Activated T-helper 17 cell treated with anti-CD3 and anti-CD28 coated beads, Interleukin-2, amount 50 U/mL, for 72 hours (primary cell): ENCODE measurements at places on chromosomes 2 and 18. TPM values are rescaled to one million over a fixed set of nuclear protein-coding genes. Genes with fewer than 3 reads are reported as not detected.
A peak's percentile ranks its signal among the peaks of the same experiment; 100 is the strongest.

DNA sequence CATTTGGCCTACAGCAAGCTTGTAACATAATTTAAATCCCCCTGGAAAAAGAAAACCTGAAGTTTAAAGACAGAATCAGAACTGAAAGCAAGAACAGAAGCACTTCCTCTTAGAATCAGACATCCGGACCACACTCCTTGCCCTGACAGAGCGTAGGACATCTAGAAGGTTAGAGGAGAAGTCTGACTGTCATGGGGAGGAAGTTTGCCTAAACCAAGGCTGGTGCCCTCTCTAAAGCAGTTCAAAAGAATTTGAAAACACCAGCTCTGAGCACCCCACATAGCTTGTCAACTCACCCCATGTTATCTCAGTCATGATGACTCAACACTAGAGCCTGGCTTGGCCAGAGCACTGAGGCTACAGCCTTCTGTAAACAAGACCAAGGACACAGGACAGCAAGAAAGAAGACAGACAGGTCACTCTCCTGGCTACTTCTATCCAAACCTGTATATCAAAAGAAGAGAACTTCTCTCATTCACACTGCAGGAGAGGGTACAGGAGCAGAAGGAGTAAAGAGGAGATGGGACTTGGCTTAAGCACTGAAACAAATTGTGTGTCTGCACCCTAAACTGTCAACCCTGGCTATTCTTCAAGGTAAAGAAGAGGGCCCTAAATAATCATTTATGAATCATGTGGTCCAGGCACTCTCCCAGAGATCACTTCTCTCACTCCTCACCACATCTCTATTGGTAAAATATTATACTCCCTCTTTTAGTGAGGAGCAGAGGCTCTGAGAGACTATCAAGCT is 198.6 kb downstream of the MEMO1 start:
- peak; percentile 94 for ATAC-seq

DNA sequence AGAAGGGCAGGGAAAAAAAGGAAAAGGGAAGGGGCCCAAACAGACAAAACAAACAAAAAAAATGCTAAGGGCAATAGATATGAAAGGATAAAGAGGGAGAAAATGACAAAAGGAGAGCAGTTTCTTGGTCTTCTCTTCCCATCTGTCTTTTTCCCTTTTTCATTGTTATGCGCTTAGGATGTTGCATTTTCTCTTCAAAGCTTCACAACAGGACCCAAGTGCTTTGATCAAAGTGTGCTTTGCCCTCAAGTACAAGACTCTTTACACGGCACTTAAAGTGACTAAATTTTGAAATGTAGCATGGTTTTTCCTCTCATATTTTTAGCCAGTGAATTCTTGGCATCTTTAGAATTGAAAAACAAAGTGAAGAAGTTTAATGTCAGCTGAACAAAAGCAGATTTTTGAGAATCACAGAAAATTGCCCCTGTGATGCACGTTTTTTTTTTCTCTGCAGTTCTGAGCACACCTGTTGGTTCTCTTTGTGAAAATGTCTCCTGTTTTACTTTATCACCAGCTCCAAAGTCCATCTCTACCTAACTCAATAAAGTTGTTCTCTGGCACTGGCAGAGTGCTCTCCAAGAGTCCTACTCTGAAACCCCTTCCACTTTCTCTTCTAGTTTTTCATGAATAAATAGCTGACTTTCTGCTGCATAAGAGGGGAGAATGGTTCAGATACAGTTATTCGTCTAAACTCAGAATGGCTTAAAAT is 126.6 kb downstream of the KCNH7 start:
- ATAC-seq, result no peak

Gene RTP5
- total RNA-seq, result 0.58 TPM

Gene FZD7
- 0.06 TPM for total RNA-seq

DNA sequence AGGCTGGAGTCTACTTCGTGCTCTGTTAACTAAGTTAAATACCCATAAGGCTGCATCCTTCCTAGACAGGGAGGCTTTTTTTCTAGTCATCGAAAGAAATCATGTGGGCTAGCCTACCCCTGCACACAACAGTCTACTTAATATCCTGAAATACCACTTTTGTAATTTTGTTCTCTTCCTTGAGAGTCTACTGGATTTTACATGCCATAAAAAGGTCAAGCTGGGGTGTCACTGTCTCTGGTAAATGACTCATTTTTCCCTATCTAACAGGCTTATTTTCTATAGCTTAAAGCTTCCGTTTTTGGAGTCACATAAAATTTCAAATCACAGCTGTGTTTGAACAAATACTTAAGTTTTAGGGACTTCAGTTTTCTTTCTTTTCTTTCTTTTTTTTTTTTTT is 10.7 kb upstream of the STAM2 start:
- no peak for ATAC-seq

DNA sequence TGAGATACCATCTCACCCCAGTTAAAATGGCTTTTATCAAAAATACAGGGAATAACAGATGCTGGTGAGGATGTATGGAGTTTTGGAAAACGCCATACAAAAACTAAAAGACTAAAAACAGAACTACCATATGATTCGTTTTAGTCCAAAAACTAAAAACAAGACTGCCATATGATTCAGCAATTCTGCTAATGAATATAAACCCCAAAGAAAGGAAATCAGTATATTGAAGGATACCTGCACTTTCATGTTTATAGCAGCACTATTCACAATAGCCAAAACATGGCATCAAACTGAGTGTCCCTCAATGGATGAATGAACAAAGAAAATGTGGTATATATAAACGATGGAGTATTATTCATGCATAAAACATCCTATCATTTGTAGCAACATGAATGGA is 224.4 kb upstream of the MC4R start:
- no peak for ATAC-seq

DNA sequence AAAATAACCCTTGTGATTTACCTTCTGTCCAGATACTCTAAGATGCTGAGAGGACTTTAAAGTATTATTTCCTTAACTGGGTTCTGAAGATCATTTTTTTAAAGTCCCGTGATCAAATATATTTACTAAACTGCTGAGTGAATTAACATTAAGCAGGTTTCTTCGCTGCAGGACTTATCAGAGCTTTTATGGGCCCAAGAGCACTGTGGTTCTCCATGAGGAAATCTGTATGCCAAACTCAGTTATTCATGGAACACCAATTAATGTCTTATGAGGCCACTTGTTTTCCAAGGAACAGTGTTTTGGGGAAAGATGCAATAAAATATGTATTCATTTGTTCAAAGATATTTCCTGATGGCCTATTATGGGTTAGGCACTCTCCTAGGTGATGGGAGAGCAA is 80.1 kb upstream of the ATG16L1 start:
- no peak for ATAC-seq

Gene CD226
- total RNA-seq, result 136 TPM

GRCh38 chr2:71521436-71521950 is 68.1 kb downstream of the DYSF start:
- ATAC-seq, result no peak

GRCh38 chr2:233531955-233532354 is 34.6 kb downstream of the USP40 start:
- no peak for ATAC-seq

Gene ABCB11
- total RNA-seq, result not detected

DNA sequence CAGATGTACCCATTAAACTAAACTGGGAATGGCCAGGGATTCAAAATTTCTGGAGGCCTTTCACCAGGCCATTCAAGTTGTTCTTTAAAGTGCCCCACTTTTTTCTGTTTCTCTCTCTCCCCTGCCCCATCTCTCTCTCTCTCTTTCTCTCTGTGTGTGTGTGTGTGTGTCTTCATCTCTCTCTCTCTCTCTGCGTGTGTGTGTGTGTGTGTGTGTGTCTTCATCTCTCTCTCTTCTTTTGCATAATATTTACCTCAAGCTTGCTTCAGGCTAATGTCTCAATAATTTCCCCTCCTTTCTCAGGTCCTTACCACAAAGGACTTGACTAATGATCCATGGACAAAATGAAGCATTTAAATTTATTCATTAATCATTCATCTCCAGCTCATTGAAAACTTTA is 164.2 kb upstream of the KLHL14 start:
- ATAC-seq, result no peak

Gene FEV
- total RNA-seq, result not detected

Gene REG3A
- not detected for total RNA-seq

Gene ASB18
- not detected for total RNA-seq

Gene SGPP2
- 17.0 TPM for total RNA-seq

GRCh38 chr2:61018318-61018755 is 282 bp upstream of the PUS10 start:
- ATAC-seq, result no peak

Gene GNLY
- total RNA-seq, result 10.6 TPM

Gene AQP12B
- not detected for total RNA-seq

DNA sequence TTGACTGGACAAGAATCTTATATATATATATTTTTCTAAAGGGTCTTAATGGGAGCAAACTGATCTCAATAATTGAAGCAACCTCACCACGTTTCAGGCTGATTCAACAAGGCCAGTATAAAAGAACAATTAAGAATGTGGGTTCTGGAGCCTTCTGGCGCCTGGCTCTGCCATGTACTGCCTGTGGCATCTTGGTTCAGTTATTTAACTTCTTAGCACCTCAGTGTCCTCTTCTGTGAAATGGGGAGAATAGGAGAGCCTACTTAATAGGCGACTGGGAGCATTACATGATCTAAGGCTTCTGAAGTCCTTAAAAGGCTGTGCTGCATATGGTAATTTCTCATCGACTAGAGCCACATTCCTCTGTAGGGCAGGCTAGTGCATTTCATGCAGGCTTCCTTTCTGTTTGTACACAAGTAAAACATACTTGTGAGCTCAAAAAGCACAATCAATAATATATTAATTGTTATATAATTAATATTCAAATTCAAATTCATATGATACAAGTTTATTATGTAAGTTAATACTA is 118.4 kb upstream of the LYPD1 start:
- no peak for ATAC-seq

DNA sequence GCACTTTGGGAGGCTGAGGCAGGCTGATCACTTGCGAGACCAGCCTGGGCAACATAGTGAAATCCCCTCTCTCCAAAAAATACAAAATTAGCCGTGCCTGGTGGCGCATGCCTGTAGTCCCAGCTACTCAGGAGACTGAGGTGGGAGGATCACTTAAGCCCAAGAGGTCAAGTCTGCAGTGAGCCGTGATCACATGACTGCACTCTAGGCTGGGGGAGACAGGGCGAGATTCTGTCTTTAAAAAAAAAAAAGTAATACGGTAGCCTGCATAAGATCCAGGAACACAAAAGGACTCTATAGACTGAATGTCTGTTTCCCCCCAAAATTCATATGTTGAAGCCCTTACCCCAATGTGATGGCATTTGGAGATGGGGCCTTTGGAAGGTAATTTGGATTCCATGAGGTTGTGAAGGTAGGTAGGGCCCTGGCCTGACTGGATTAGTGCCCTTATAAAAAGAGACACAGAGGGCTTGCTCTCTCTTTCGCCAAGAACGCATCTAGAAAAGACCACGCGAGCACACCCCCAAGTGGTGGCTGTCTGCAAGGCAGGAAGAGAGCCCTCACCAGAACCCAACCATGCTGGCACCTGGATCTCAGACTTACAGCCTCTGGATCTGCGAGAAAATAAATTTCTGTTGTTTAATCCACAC is 17.0 kb downstream of the MBOAT2 start:
- no peak for ATAC-seq

- ATAC-seq, result peak; percentile 14
These were observed at the start of gene KHK for GRCh38 chr2:27086724-27087593. TSS of gene KHK (plus strand) at chr2:27086772. CDS start at chr2:27087260, 488 bp downstream.

DNA sequence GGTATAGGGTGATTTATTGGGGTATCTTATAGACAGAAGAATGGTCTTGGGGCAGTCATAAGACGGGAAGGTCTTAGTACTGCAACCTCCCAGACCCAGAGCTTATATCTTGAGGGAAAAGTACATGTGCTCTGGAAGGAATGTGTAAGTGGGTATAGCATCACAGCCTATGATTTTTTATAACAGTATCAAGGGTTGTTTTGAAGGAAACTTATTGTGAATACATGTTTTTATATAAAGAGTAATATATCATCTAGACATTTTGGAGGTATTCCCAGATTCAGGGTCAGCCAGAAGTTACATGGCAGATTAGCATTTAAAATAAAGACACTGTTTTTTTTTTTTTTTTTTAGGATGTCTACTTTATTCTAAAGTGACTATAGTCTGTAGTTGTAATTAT is 47.6 kb upstream of the STON1 start:
- no peak for ATAC-seq

DNA sequence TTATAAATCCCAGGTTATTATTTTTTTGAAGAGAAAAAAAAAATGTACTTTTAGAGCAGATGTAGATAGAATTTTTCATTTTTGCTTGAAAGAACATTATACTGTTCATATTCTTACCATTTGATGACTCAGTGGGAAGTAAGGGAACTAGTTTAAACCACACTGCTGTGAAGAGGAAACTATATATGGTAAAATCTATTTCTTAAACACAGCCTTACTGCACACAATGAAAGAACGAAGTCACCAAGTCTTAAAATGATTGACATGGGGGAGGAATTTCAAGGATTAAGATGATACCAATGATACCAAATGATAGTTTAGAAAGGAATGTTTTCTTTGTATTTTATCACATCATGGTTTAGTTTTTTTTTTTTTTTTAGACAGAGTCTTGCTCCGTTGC is 5.0 kb downstream of the ACTR2 start:
- ATAC-seq, result peak; percentile 75

GRCh38 chr2:35417293-35417692 is 938.3 kb upstream of the CRIM1 start:
- no peak for ATAC-seq

Gene C2orf80
- total RNA-seq, result not detected

DNA sequence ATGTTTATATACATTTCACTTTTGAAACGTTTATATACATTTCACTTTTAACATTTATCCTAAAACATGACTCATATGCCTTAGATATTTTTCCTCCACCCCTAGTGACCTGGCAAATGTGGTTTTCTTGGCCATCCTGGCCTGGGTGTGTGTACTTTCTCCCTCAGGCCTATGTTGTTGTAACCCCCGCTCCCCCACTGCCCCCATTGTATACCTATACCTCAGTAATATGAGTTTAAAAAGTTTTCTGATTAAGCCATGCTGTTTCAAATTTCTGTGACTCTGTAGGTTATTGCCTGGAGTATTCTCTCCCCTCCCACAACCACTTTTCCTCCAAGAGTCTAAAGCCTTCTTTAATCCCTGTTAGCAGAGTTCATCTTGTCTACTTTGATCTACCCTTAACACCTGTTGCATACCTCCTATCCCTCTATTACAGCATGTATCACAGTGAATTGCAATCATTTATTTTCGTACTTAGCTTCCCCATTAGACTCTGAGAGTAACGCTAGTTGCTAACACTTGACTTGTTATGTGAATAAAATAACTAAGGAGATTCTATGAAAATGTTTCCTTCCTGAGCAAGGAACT is 67.9 kb downstream of the LCLAT1 start:
- no peak for ATAC-seq

DNA sequence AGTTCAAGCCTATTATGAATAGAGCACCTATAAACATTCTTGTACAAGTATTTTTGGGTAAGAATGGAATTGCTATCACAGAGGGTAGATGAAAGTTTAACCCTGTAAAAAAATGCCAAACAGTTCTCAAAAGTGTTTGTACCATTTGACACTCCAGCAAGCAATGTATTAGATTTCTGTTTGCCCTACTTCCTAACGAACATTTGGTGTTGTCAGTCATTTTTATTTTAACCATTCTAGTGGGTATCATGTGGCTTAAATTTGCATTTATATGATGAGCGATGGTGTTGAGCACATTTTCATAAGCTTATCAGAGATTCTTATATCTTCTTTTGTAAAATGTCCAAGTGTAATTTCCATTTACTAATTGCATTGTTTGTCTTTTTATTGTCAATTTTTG is 608.2 kb upstream of the ACVR2A start:
- no peak for ATAC-seq

Gene FLACC1
- total RNA-seq, result 1.1 TPM

Gene ADRA2B
- total RNA-seq, result 1.3 TPM

- ATAC-seq, result no peak
These were observed 47.2 kb downstream of the VIL1 start for GRCh38 chr2:218465987-218466633.

- no peak for ATAC-seq
These were observed 90.9 kb downstream of the ATAD2B start for GRCh38 chr2:23835988-23836387.
